Activated T-helper 2 cell treated with anti-CD3 and anti-CD28 coated beads, Interferon-gamma antibody, Interleukin-2, Interleukin-4, amounts not matched to agents 10 μg/mL and 5 μg/mL and 100 μg/mL, durations not matched to agents 14 hours and 24 hours and 36 hours (primary cell): ENCODE measurements at places on chromosomes 2 and 18.
A peak's percentile ranks its signal among the peaks of the same experiment; 100 is the strongest.

- H3K4me1 ChIP-seq = no peaks in the 10 kb centered on the region
- H3K27ac ChIP-seq = no peak overlapping the region
- H3K27me3 ChIP-seq = no peaks in the 10 kb centered on the region
These were observed 495.7 kb upstream of the SMIM21 start for GRCh38 chr18:75923169-75923568.

- no peak overlapping the region for H3K4me3 ChIP-seq
- no peak for DNase-seq
- H3K36me3 ChIP-seq = peaks cover 76% of the 10 kb centered on the region
- H3K27ac ChIP-seq = no peak overlapping the region
- no peaks in the 10 kb centered on the region for H3K27me3 ChIP-seq
These were observed 41.0 kb downstream of the NPC1 start for GRCh38 chr18:23545247-23545789.

DNA sequence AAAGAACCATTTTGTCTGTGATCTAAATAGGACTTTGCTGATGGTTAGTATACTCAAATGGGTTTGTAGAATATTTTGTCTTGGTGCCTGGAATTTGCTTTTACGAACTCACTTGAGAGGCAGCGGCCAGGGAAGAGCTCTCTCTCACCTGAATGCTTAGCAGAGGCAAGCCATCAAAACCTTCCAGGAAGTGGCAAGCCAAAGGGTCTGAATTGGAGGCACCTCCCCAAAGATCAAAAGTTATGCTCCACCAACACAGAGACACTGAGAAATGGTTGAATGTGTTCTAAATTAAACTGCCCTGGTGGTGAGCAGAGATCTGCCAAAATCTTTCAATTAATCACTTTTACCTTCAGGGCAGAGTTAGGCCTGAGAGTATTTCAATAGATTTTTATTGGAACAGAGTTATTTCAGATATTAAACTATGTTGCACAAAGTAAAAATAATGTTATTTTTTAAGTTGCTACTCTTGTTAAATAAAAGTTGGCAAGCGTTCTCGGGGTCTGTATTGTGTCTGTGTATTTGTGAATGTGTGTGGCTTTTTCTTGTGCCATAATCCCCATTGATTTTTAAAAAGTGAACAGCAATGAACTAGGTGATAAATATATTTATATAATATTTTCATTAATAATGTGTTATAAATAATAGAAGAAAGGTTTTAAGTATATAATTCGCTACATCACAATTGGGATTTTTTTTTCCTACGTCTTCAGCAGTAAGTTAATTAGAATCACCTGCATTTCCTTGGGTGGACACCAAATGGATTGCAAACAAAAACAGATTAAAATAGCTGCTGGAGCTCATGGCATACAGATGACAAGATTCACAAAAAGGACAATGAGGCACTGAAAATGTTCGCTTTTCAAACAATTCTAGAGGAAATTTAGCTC, 416.1 kb downstream of the ARHGAP15 start:
- H3K36me3 ChIP-seq = peaks cover 28% of the 10 kb centered on the region
- no peak for DNase-seq
- H3K4me1 ChIP-seq = peaks cover 8% of the 10 kb centered on the region

DNA sequence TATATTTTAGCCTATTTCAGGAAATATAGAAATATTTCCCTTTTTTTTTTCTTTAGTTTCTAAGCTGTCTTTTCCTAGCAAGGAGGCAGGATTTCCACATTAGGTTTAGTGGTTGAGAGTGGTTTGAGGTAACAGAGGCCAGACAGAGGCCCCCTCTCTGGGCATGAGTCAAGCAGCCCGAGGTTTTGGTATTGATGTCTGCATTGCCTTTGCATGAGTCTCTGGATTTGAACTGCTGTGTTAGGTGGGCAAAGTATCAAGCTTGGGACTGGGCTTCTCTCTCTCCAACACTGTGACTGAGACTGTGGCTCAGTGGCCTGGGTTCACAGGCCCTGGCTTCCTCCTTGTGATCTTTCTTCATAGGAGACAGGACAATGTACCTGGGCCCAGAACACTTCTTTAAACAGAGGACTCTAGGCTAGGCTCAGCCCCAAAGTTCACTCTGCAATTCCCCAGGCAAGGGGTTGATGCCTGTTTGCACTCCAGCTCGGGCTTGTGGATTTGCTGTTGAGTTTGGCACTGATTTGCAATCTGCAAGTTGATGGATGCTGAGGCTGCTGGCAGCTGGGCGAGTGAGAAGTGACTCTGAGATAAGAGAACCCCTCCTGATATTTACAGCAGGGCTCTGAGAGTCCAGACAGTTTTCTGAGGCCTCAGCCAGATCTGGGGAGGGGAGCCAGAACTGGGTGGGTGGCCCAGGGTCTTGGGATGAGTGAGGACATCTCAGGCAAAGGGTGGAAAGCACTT, 271.2 kb downstream of the EN1 start:
- H3K27ac ChIP-seq = no peak overlapping the region
- H3K4me1 ChIP-seq = no peaks in the 10 kb centered on the region
- H3K4me3 ChIP-seq = no peak overlapping the region
- peaks cover 2% of the 10 kb centered on the region for H3K27me3 ChIP-seq
- no peaks in the 10 kb centered on the region for H3K36me3 ChIP-seq

- H3K27ac ChIP-seq = no peak overlapping the region
- H3K4me3 ChIP-seq = no peak overlapping the region
- H3K27me3 ChIP-seq = no peaks in the 10 kb centered on the region
- H3K36me3 ChIP-seq = no peaks in the 10 kb centered on the region
These were observed 22.7 kb upstream of the HPCAL1 start for GRCh38 chr2:10279946-10280463.

DNA sequence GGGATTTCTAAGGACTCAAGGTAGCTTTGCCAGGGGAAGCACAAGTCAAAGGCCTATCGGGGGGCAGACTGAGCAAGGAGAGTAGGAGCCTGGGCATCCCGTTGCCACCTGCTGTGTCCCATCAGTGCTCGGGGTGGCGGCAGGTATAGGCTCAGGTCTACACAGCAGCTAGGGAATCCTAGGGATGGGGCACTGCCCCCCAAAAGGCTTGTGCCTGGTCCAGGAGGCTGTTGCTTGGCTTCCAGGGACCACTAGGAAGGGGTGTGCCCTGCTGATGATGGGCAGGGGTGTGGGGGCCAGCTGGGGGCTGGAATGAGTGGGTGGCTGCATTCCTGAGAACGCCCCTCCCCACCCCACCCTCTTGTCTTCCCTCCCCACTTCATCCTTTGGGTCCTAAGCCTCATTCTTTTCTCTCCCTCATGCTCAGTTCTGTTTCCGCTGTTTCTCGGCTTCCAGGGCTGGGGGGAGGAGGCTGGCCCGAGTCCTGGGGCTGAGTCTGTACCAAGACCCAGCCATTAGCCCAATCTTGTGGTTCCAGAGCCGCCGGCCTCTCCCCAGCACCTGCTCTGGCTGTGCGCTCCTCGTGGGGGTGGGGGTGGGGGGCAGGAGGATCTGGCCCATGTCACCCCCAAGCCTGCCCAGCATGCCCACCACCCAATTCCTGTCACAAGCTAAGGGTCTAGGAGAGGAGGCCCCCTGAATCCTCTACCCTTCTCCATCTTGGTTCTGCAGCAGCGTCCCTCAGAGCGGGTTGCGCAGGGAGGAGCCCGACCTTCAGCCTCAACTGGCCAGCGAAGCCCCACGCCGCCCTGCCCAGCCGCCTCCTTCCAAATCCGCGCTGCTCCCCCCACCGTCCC, 12.8 kb downstream of the SPEG start:
- H3K4me1 ChIP-seq = peaks cover 4% of the 10 kb centered on the region
- DNase-seq = no peak
- peaks cover 46% of the 10 kb centered on the region for H3K27me3 ChIP-seq
- no peak overlapping the region for H3K4me3 ChIP-seq
- H3K36me3 ChIP-seq = no peaks in the 10 kb centered on the region
- no peak overlapping the region for H3K27ac ChIP-seq

DNA sequence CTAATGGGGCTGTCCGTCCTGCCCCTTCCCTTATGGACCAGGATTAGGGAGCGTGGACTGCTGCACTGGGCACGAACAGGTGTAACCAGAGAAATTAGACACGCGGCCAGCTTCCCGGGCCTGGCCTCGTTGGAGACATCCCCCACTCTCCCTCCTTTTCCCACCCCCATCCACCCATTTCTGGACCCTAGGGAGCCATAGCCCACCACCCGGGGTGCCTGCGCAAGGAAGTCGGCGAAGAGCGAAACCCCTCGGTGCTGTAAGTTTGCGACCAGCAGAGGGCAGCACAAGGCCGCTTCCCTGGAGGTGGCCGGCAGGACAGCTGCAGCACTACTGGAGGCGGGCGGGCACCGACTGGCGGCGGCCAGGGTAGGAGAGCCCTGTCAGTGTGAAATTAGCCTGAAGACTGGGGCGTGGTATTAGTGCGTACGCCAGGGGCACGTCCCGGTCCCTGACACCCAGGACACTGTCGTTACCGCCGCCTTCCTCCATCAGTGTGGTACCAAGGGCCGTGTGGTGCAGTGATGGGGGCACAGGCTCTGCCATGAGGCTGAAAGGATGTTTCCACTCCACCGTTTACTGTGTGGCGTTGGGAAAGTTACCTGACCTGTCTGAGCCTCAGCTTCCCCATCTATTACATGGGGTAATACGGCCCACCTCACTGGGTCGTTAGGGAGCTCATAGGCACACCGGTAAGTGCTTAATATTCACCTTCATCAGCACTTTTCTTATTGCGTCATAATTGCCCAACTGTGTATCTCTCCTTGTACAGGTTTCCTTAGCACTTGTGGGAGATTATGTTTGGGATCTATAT, 36.0 kb upstream of the CD207 start:
- peak; percentile 68 for DNase-seq
- peaks cover 28% of the 10 kb centered on the region for H3K27me3 ChIP-seq
- H3K4me1 ChIP-seq = no peaks in the 10 kb centered on the region

DNA sequence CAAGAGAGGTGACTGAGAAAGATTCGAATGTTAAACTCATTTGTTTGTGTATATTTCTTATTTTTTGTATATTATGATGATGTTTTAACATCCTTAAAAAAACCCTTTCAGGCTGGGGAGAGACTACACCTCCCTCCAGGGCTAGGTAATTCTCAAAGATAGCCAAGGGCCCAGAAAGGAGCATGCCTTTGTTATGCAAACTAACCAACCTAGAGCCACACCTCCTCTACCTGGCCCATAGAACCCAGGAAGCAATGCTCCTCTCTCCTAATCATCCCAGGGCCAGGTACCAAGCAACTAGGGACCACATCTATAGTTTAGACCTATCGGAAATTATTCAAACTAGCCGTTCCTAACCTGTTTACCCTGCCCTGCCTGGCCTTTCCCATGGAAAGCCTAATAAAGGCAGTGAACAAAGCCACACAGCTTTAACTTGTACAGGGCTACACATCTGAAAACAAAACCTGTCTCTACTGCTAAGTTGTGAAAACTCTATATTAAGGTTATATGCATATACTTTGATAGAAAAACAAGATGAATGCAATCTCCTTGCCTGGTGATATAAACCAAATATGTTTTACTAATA, 79.7 kb downstream of the COLEC12 start:
- no peak overlapping the region for H3K27ac ChIP-seq
- no peak overlapping the region for H3K4me3 ChIP-seq
- no peak for DNase-seq
- no peaks in the 10 kb centered on the region for H3K36me3 ChIP-seq
- H3K4me1 ChIP-seq = peaks cover 7% of the 10 kb centered on the region

- H3K36me3 ChIP-seq = no peaks in the 10 kb centered on the region
- H3K27ac ChIP-seq = no peak overlapping the region
These were observed 15.2 kb downstream of the SMYD1 start for GRCh38 chr2:88082781-88083180.

- H3K4me1 ChIP-seq = peaks cover 54% of the 10 kb centered on the region
- H3K36me3 ChIP-seq = peaks cover 64% of the 10 kb centered on the region
- no peak for DNase-seq
These were observed 1.2 kb downstream of the ICOS start for GRCh38 chr2:203937788-203938187.

DNA sequence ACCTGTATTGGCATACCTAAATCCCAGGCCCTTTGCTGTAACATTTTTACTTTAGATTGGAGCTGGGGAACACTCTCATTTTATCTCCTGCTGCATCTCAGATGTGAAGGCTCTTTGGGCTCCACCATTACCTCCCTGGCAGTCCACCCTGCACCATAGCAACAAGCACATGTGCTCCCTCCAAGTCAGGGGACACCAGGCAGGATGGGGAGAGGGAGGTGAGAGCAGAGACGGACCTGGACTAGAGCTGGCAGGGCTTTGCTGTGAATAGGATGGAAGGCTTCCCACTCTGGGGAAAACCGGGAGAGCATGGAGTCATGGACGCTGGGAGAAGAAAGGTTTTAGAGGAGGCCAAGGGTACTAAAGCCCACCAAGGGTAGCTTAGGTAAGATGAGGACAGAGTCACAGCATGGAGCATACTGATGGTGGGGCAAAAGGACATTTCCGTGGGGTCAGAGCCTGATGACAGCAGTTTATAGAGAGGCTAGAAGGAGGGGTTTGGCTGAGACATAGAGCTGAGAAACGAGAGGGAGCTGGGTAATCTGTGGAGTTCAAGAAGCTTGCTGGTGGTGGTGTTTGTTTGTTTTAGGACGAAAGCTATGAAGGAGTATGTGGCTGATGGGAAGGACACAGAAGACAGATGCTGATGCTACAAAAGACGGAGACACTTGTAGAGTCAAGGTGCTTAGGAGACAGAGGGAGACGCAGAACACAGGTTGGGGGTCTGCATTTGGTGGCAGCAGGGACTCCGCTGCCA, 134.8 kb downstream of the COL6A3 start:
- H3K27me3 ChIP-seq = peaks cover 8% of the 10 kb centered on the region
- no peak overlapping the region for H3K27ac ChIP-seq

GRCh38 chr2:88521445-88522073, 69.1 kb upstream of the FOXI3 start:
- H3K27me3 ChIP-seq = peaks cover 7% of the 10 kb centered on the region
- no peaks in the 10 kb centered on the region for H3K4me1 ChIP-seq
- no peak for DNase-seq

- peaks cover 2% of the 10 kb centered on the region for H3K4me1 ChIP-seq
- no peak overlapping the region for H3K4me3 ChIP-seq
- peaks cover 9% of the 10 kb centered on the region for H3K27me3 ChIP-seq
These were observed 13.2 kb upstream of the ARMC9 start for GRCh38 chr2:231185050-231185725.

- H3K4me3 ChIP-seq = no peak overlapping the region
- H3K27ac ChIP-seq = peak overlapping the region; percentile 12
- H3K36me3 ChIP-seq = peaks cover 85% of the 10 kb centered on the region
- DNase-seq = no peak
- H3K4me1 ChIP-seq = peaks cover 21% of the 10 kb centered on the region
These were observed 151.5 kb downstream of the NCK2 start for GRCh38 chr2:105895990-105896764.

DNA sequence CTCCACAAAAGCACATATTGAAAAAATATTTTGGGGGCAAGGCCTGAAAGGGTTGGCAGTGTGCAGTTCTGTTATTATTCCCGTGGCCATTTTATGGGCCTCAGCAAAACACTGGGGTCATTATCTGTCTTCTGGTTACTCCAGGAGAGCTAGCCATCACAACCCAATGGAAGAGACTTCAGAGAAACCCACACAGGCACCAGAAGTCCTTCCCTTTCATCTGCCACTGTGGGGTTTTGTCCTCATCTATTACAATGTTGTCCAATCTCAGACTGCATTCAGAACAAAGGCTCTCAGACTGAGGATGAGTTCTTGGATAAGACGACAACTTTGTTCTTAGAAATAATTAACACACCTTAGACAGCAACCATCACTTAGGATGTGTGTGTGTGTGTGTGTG, 98.4 kb downstream of the PIEZO2 start:
- no peaks in the 10 kb centered on the region for H3K4me1 ChIP-seq
- no peak overlapping the region for H3K27ac ChIP-seq
- H3K27me3 ChIP-seq = no peaks in the 10 kb centered on the region
- DNase-seq = no peak
